Psoas muscle (tissue), 8 donors: ENCODE measurements at places on chromosomes 7 and 10.

DNA sequence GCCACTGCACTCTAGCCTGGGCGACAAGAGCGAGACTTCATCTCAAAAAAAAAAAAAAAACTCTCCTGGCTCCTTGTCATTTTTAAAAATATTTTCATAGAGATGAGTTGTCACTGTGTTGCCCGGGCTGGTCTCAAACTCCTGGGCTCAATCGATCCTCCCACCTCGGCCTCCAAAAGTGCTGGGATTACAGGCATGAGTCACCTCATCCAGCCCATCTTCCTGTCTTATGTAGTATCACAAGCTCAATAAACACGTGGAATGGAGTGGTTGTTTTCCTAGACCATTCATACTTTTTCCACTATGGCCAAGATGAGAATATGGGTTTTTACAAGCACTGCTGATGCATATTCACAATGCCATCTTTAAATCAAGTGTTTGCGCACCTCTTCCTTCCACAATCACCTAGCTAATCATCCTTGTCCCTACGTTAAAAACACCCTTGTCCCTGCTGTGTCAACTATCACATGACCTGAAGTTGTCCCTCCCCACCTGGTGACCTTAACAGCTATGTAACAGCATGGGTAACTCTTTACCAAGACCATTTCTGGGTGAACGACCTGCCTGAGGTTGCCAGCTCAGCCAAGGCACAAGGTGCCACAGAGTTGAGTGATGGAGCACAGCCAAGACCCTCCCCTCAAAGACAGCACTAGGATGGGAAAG lies 21.3 kb downstream of the DLG5 start:
- DNase-seq = no peak

DNA sequence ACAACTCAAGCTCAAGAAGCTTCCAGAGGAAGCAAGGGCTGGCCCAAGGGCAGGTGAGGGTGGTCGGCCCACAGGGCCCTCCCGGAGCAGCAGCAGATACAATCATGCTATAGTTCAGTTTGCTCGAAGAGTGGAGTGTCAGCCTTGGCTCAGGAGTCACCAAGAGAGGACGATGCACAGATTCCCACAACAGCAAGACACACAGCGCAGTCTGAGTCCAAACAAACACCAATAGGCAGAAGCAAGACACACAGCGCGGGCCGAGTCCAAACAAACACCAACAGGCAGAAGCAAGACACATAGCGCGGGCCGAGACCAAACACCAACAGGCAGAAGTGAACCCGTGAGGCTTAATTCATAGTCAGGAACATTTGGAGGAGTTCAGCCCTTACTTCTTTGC lies 138.4 kb downstream of the PTPRN2 start:
- DNase-seq = no peak

DNA sequence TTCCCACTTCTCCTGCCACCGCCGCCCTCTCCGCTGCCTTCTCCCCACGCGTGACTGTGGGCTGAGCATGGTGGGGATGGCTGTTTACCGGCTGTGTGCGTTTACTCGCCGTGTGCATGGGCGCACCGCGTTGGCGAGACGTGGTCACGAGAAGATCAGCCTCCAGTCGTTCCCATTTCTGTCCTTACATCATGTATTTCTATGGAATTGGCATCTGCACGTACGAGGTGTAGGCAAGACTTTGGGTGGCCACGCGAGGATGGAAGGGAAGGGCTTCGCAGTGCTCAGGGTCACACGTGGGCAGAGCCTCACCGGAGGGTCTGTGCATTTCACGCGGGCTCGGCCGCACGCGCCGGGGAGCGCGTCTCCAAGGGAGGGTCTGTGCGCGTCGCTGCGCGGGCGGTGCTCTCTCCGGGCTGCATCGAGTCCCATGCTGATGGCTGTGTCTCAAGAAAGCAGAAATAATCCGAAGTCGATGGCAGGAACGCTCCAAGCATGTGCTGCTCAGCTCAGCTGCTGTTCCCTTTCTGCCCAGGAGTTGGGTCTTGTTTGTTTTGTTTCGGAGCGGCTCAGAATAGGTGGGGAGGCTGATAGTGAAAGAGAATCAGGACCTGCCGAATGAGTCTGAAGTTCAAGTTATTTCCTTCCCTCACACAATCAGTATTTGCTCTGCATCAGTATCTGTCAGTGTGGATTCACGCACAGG lies 973 bp downstream of the CAMK1D start:
- DNase-seq = peak; percentile 21

GRCh38 chr10:17219024-17219423 lies 9.0 kb upstream of the VIM start:
- DNase-seq = no peak

GRCh38 chr10:61223576-61223975 lies 229.6 kb downstream of the TMEM26 start:
- no peak for DNase-seq
